Astrocyte (in vitro differentiated cells and primary cell): ENCODE measurements at places on chromosomes 12 and 14. TPM values are rescaled to one million over a fixed set of nuclear protein-coding genes. Genes with fewer than 3 reads are reported as not detected.

The TMPRSS12 gene
- not detected in 2 replicates for total RNA-seq

The TEX52 gene
- total RNA-seq, result not detected in 2 replicates

The KRT77 gene
- not detected in 2 replicates for total RNA-seq

The INSM2 gene
- total RNA-seq, result not detected in 2 replicates

The CLEC4C gene
- total RNA-seq, result not detected in 2 replicates

The EPYC gene
- 0.26 and 0.39 TPM in 2 replicates for total RNA-seq

The OR6S1 gene
- not detected in 2 replicates for total RNA-seq

The EML1 gene
- total RNA-seq, result 17.1 and 23.5 TPM in 2 replicates

The RBP5 gene
- total RNA-seq, result not detected in 2 replicates

The RASAL1 gene
- total RNA-seq, result 0.43 and 0.48 TPM in 2 replicates

The PRB2 gene
- total RNA-seq, result not detected in 2 replicates

The OR6C2 gene
- not detected in 2 replicates for total RNA-seq

The KLHL33 gene
- total RNA-seq, result 0.07 TPM in 1 of 2 replicates, not detected in the other

The MARS1 gene
- total RNA-seq, result 351 and 384 TPM in 2 replicates

The OAS2 gene
- 94.2 and 132 TPM in 2 replicates for total RNA-seq

The AKAP6 gene
- total RNA-seq, result 2.8 and 3.4 TPM in 2 replicates

The ZNF385A gene
- 23.0 and 24.4 TPM in 2 replicates for total RNA-seq

The TSPAN9 gene
- total RNA-seq, result 39.8 and 40.9 TPM in 2 replicates

The TSPAN11 gene
- total RNA-seq, result 9.5 and 12.4 TPM in 2 replicates

The ADAMTS20 gene
- total RNA-seq, result 0.48 and 0.66 TPM in 2 replicates

The SLC8B1 gene
- total RNA-seq, result 8.6 and 8.7 TPM in 2 replicates

The CNOT2 gene
- 63.3 and 67.2 TPM in 2 replicates for total RNA-seq

The CCDC198 gene
- total RNA-seq, result 5.8 and 7.0 TPM in 2 replicates
